ENCODE measurements at places on chromosomes 6 and 20.

GRCh38 chr6:166488076-166488685 is 98.3 kb downstream of the RAMACL start:
- no peak for DNase-seq

GRCh38 chr6:24775520-24776058 is 852 bp downstream of the GMNN start:
- no peak for DNase-seq

- peak; percentile 8 for DNase-seq
These were observed 249.8 kb downstream of the GMDS start for GRCh38 chr6:1995636-1996035.

- DNase-seq, result no peak
These were observed 4.9 kb downstream of the SCML4 start for GRCh38 chr6:107819217-107819616.

DNA sequence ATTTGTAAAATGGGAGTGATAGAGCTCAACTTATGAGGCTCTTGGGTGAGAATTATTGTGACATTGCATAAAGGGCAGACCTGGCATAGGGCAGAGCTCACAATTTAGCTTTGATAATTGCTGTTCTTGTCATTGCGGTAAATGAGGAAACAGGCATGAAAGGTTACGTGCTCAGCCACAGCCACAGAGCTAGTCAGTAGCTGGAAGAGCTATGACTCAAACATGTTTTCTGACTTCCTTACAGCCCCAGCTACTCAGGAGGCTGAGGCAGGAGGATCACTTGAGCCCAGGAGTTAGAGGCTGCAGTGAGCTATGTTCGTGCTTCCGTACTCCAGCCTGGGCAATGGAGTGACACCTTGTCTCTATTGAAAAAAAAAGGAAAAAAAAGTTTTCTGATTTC is 3.5 kb upstream of the GHRH start:
- no peak for DNase-seq

- no peak for DNase-seq
These were observed 27.9 kb upstream of the TBC1D7 start for GRCh38 chr6:13355999-13356785.

- no peak for DNase-seq
These were observed 4.7 kb upstream of the PBOV1 start for GRCh38 chr6:138222901-138223546.

GRCh38 chr6:140602431-140603248 is 1228.2 kb upstream of the CITED2 start:
- no peak for DNase-seq

DNA sequence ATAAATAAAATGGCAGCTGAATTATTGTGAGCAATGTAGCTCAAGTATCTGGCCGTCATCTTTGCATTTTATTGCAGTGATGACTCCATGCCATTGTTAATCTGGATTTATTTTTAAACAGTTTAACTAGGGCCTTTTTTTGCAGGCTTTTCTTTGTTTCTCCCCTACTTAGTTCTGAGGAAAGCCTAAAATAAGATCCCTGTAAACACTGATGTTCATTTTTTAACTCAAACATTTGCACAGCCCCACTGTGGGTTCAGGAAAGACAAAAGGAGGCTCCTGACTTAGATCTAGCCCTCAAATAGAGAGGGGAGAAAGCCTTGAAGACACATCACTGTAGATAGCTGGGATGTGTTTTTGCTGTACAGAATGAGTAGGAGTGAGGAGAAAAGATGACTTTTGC is 69.2 kb downstream of the PLEKHG1 start:
- DNase-seq, result no peak

DNA sequence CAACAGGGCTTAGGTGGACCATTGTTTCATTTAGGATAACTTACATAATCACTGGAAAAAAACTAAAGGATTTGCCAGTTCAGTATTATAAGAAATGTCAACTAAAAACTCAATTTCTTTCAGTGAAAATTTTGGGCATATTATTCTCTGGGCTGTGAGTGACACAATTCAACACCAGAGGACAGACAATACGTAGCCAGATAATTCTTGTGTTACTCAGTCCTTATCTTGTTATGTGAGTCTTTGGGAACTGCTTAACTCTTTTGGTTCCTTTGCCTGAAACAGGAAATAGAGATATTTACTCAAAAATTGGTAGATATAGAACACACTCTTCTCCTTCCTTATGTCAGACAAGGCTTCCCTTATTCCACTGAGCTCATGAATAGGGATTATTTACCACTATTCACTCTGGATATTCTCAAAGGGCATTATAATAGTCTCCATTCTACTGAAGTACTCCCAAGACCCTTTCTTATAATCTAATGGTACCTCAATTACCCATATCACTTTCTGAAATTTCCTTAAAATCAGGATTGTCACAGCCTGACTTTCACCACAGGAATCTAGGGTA is 4.9 kb upstream of the BEND6 start:
- no peak for DNase-seq

GRCh38 chr6:161161889-161162624 is 111.8 kb downstream of the AGPAT4 start:
- no peak for DNase-seq

GRCh38 chr6:94341173-94341572 is 921.8 kb upstream of the EPHA7 start:
- peak; percentile 21 for DNase-seq

DNA sequence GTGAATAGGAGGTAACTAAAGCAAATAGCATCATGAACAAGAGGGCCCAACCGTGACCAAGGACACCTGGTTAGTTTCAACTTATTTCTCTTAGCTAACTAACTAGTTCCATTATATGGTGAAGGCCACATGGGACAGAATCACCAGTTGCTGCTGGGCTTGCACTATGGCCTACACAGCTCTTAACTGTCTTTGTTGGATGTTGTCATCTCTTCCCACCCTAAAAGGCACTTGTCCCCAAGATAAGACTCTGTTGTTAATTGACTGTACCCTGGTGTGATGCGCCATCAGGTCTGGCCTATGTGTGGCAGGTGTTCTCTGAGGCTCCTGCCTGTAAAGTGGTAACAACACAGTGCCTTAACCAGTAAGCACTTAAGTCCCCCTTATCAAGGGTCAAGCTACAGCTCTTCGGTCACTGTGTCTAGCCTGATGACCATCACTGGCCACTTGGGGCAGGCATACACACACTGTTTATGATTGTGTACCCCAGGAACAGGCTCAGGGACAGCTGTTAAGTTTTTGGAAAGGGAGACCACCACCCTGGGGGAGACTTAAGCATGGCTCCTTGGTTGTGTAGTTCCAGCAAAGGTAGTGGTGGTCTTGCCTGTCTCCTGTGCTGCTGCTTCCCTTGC is 51.2 kb downstream of the CHD6 start:
- no peak for DNase-seq

DNA sequence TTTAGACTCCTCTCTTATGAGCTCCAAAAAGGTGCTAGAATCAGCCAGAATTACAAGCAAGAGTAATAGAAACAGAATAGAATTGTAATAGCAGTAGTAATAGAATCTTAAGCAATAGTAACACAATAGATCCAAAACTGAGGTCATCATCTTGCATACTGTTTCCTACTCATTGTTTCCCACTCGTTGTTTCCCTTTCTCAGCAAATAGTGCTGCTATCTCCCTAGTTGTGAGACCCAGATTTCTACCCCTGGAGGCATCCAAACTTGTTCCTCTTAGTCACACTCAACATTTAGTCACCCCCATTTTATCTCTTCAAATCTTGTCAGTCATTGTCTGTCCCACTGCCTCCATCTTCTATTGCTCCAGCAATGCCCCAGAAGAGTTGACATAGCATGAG is 356.9 kb upstream of the MARCKS start:
- DNase-seq, result no peak

GRCh38 chr6:85321906-85322305 is 128.0 kb upstream of the NT5E start:
- peak; percentile 11 for DNase-seq

- peak; percentile 14 for DNase-seq
These were observed 105.1 kb downstream of the TRMT11 start for GRCh38 chr6:126091466-126091865.

- no peak for DNase-seq
These were observed 97.7 kb downstream of the RFX6 start for GRCh38 chr6:116974526-116975316.

DNA sequence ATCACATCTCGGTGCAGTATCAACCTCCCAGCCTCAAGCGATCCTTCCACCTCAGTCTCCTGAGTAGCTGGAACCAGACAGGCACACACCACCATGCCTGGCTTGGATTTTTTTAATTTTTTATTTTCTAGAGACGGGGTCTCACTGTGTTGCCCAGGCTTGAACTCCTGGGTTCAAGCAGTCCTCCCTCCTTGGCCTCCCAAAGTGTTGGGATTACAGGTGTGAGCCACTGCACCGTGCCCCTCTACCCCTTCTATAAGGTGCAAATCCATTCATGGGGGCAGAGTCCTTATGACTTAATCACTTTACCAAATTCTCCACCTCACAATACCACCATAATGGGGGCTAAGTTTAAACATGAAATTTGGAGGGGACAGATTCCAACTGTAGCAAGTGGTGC is 37.7 kb downstream of the TMEM181 start:
- DNase-seq, result no peak

GRCh38 chr6:168089186-168090063 is 10.4 kb upstream of the FRMD1 start:
- no peak for DNase-seq

GRCh38 chr6:158639056-158639455 is 5.5 kb downstream of the DYNLT1 start:
- no peak for DNase-seq

DNA sequence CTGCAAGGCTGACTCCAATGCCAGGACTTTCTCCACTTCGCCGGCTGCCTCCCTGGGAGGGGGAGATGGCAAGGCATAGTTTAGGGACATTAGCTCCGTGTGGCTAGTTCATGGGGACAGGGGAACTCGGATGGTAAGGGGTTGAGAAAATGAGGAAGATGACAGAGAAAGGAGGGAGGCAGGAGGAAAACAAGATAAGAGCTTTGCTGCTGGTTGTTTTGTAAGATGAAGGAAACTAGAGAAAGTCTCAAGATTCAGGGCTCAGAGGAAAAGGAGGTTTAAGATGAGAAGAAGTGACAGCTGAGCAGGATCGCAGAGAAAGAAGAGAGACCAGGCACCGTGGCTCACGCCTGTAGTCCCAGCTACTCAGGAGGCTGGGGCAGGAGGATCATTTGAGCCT is 180.9 kb upstream of the RREB1 start:
- no peak for DNase-seq

- DNase-seq, result no peak
These were observed 155.8 kb downstream of the PDE7B start for GRCh38 chr6:136007345-136007744.

GRCh38 chr20:24674921-24675605 is 205.6 kb downstream of the SYNDIG1 start:
- no peak for DNase-seq

DNA sequence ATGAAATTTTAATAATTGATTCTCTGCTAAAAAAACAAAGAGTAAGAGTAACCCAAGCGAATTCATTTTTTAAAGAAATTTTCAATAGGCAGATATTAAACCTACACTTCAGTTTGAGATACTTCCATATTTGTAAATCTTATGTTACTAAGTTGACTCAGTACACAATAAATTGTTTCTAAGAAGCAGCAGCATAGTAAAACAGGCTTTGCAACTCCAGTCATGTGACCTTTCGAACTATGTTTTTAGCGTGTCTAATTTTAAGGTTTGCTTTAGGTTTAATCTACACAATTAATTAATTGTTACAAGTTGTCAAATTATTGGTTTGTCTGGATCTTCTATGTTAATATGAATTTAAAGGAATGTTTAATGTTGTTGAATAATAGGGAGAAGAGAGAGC is 708.9 kb upstream of the CITED2 start:
- DNase-seq, result no peak
